ENCODE measurements at places on chromosomes 7 and 10.

DNA sequence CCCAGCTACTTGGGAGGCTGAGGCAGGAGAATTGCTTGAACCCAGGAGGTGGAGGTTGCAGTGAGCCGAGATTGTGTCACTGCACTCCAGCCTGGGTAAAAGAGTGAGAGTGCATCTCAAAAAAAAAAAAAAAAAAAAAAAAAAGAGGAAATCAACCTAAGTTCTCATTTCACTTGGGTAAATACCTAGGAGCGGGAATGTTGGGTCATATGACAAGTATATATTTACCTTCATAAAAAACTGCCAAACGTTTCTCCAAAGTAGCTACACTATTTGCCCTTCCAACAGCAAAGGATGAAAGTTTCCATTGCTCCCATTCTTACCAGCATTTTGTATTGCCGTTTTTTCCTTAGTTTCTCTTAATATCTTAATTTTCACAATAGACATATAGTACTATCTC lies 9.8 kb downstream of the P4HA1 start:
- no peak for DNase-seq

DNA sequence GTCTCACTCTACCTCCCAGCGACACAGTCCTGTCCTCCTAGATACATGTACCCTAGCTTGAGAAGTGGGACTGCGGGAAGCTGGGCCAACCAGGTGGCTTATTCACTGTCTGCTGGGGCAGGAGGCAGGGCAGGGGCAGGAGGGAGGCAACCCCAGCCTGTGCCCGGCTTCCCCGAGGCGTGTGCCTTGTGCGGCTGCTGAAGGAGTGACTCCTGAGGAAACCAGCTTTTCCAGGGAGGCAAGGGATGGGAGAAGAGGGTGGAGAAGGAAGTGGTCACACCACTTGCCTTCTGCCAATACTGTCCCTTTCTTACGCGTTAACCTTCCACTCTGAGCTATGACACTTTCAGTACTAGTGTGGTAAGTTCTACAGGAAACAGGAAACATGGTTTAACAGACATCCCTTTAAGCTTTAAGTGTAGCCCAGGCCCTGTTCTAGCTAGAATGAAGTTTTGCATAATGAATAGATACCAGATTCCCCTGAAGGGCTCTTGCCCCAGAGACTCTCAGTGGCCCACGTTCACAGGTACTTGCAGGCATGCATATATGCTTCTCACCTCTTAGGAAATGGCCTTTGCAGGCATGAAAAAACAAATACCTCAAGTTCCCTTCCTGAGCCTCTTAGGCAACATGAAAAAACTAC lies 40.6 kb downstream of the SYPL1 start:
- DNase-seq, result no peak

DNA sequence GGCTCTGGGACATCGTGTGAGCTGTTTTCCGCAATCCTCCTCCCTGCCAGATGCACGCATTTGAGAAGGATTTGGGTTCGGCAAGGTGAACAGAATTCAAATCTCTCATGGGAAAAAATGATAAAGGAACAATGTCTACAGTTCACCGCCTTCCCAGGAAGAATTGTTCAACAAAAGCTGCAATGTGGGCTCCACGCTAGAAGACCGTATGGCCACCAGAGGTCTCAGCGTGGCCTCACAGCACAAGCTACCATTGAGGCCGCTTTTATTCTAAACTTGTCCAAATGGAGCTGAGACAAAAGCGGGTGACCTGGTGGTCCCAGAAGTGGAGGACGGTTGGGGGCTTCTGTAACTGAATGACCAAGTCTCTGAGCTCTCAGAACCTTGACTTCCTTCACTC lies 733.1 kb downstream of the PARD3 start:
- DNase-seq, result no peak

GRCh38 chr7:155567646-155568332 lies 21.4 kb upstream of the CNPY1 start:
- no peak for DNase-seq

DNA sequence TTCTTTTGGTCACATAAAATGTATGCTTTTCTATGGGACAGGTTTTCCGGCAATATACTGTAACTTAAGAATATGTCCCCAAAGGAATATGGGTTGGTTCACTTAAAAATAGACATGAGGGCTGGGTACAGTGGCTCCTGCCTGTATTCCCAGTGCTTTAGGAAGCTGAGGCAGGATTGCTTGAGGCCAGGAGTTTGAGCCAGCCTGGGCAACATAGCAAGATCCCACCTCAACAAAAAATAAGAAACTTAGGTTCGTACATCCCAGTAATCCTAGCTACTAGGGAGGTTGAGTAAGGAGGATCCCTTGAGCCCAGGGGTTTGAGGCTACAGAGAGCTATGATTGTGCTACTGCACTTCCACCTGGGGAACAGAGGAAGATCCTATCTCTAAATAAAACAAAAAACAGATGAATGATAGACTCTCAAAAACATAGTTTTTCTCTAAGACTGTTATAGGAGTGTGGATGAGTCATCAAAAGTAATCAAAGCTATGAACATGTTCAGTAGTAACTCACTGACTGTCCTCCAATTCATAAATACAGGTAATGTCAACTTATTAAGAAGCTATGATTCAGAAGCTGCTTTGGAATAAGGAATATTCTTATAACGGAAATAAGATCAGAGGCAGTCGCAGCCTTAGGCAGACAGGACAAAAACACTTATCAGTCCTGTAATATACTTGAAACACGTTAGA lies 2.6 kb upstream of the SEC31B start:
- no peak for DNase-seq

DNA sequence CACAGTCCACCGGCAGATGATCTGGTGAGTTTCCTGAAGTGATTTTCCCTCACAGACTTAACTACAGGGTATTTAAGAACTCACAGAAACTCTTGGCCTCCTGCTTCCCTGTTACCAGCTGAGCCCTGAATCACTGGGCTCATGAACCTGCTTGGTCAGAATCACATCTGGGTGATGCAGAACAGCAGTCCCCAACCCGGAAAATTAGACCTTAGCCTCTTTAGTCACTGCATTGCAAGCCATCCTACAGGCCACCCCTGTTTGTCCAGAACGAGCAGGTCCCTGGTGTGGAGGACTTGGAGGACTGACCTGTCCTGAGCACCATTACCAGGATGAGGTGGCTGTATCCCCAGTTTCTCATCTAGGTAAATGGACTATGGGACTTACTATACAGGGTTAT lies 539.2 kb downstream of the TNS3 start:
- DNase-seq, result no peak

DNA sequence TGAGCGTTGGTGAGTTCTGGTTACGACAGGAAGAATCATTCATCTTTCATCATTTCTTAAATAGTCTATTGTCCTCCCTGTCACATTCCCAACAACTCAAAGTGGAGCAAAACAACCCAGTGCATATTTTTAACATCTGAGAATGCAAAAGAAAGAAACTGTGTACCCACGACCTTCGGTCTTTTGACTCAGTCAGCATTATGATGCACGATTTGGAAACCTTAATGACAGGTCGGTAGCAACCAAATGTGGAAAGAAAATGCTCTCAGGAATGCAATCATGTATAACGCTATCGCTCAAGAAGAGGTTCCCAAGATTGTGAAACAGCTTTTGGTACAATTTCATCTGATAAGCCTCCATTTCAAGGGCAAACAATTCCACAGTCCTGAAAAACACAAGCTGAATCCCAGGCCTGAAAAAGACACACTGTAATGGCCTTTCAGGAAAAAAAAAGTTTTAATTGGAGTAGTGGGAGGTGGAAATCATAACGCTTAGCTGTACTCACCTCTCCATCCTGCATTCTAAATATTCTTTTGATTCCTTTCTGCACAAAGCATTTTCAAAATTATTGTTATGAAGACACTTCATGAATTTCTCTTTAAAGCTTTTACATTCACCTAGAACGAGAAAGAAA lies 2.6 kb downstream of the COX19 start:
- no peak for DNase-seq

DNA sequence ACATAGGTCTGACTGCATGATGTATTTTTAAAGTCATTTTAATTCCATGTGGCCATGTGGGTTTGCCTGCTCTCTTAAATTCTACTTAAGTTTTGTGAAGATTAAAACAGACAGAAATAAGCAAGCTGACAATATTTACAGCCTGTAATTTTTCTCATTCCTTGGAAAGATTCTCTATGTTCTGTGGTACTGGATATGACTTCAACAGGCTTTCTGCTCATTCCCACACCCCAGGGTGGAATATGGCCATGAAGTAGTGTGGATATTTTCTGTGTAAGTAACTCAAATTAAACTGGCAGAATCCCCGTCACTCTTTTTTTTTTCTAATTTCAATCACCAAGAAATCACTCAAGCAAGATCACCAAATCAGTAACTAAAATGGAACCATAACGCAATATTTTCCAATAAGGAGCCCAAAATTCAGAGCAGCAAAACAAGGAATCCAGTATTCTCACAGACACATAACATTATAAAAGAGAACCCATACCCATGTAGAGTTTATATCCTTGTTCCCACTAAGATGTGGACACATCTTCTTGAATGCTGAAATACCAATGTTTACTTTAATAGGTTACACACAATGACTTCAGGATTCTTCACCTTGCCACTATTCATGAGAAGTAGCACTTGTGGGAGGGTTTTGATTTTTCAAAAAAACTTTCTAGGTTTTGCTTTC lies 5.7 kb downstream of the HOXA5 start:
- no peak for DNase-seq

GRCh38 chr7:29432721-29433120 lies 130.9 kb upstream of the PRR15 start:
- no peak for DNase-seq

DNA sequence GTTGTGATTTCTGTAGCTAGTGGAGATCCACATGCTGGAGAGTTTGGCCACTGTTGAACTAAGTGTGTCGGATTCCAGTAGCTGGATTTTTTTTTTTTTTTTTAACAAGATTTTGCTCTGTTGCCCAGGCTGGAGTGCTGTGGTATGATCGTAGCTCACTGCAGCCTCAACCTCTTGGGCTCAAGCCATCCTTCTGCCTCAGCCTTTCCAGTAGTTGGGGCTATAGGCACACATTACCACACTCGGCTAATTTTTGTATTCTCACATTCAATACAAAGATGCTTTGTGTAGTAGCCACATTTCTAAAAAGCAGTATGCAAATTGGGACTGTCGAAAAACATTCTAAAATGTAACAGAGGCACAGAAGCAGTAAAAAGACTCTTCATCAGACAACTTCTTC lies 63.5 kb downstream of the RABGEF1 start:
- no peak for DNase-seq

GRCh38 chr7:139036901-139037300 lies 1.1 kb upstream of the ZC3HAV1L start:
- no peak for DNase-seq

- DNase-seq, result no peak
These were observed 38.9 kb downstream of the TCF7L2 start for GRCh38 chr10:112988839-112989406.

GRCh38 chr7:17939606-17940301 lies 540 bp downstream of the SNX13 start:
- DNase-seq, result peak; percentile 16

DNA sequence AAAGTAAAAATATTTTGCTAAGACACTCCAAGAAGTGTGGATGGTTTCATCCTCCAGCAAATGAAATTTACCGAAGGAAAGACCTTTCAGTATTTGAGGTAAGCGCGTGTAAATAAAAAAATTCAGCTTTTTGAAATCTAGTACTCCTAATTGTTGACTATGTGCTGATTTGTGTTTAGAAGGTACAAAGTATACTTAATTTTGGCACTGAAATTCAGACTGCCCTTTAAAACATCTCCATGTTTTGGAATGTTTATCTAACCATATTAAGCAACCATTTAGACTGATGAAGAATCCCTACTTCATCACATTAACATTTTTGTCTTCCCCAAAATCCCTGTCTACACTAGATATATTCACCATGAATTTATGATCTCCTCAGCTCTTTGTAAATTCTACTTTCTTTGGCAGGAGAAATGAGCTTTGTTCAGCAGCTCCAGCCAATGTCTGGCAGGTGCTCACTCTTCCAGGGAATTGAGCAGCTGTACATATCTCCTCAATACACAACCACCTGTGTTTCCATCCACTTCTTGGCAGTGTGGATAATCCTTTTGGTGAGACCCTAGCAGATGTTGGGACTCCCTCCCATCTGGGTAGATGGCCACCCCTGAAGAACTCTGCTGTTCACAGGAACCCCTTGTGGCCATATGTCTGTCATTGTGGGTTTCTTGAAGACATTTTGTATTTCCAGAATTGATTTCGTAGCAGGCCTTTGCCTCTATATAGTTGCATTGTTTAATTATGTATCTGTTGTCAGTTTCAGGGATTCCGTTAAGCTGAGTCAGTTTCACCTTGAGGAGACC lies 129.4 kb upstream of the SAMD8 start:
- DNase-seq, result no peak

- no peak for DNase-seq
These were observed 29.3 kb downstream of the RBM48 start for GRCh38 chr7:92557808-92558362.

- DNase-seq, result no peak
These were observed 175.4 kb downstream of the MGMT start for GRCh38 chr10:129642427-129642826.

- peak; percentile 83 for DNase-seq
These were observed 45.2 kb upstream of the TMEM213 start for GRCh38 chr7:138752518-138753149.

DNA sequence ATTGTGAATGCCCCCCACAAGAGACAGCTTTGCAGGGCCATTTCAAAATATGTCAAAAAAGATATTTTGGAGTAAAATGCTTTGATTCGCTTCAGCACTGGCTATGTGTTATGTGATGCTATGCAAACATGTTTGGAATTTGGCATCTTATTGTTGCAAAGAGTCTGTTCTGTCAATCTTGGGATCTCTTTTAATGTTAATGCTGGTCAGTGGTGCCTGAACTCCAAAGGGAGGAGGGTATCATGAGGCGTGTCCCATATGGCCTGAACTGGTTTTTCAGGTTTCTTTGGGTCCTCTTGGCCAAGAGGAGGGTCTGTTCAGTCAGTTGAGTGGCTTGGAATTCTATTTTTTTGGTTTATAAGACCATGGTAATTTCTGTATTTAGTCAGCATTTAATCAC lies 81.4 kb downstream of the HECW1 start:
- DNase-seq, result no peak

- DNase-seq, result no peak
These were observed 23.4 kb upstream of the FIGNL1 start for GRCh38 chr7:50473531-50473930.

- no peak for DNase-seq
These were observed 55.3 kb downstream of the CPVL start for GRCh38 chr7:29090836-29091601.

Data from activated T-helper 1 cell treated with anti-CD3 and anti-CD28 coated beads, Interleukin-2, amount 50 U/mL, for 16 hours (primary cell).